ENCODE measurements at places on chromosomes 3 and 15. TPM values are rescaled to one million over a fixed set of nuclear protein-coding genes. Genes with fewer than 3 reads are reported as not detected.

TIMP4 gene
- 0.89 TPM for total RNA-seq

TMOD2 gene
- total RNA-seq, result 14.9 TPM

CLK3 gene
- 53.0 TPM for total RNA-seq

ONECUT1 gene
- total RNA-seq, result not detected

GPR27 gene
- not detected for total RNA-seq

NMNAT3 gene
- not detected for total RNA-seq

CACNA2D3 gene
- 0.24 TPM for total RNA-seq

FBXL22 gene
- total RNA-seq, result 0.26 TPM

TMEM42 gene
- total RNA-seq, result 20.2 TPM

MFN1 gene
- 46.8 TPM for total RNA-seq

HRG gene
- not detected for total RNA-seq

SH3GL3 gene
- total RNA-seq, result not detected

SLC2A2 gene
- not detected for total RNA-seq

EIF4E3 gene
- 0.92 TPM for total RNA-seq

KLHL40 gene
- not detected for total RNA-seq

NUSAP1 gene
- 65.1 TPM for total RNA-seq

SLC9A9 gene
- not detected for total RNA-seq

CLDN11 gene
- total RNA-seq, result 3.0 TPM

CCDC66 gene
- total RNA-seq, result 10.1 TPM

GRAMD2A gene
- total RNA-seq, result 0.13 TPM

XPC gene
- total RNA-seq, result 38.7 TPM

ALPK3 gene
- total RNA-seq, result 0.05 TPM

ADAMTS7 gene
- 0.60 TPM for total RNA-seq

GOLGA8T gene
- total RNA-seq, result not detected

MYO5A gene
- total RNA-seq, result 47.4 TPM

KIF15 gene
- 5.1 TPM for total RNA-seq

LRTM1 gene
- not detected for total RNA-seq

DAZL gene
- not detected for total RNA-seq
